Hypothalamus (tissue), 51 donors: ENCODE measurements at places on chromosomes 13 and 19.

GRCh38 chr13:20377720-20378119 lies 145.6 kb upstream of the GJB6 start:
- DNase-seq: no peak

GRCh38 chr19:40217934-40218890 lies at the start of gene TTC9B:
Gene TTC9B (minus strand): TSS chr19:40218384. CDS start chr19:40218381, 3 bp downstream.
- DNase-seq: peak; percentile 59

- DNase-seq: no peak
These were observed 13.4 kb downstream of the PPP6R1 start for GRCh38 chr19:55245236-55245904.

- DNase-seq: no peak
These were observed 88.2 kb upstream of the GPR183 start for GRCh38 chr13:99395436-99395835.

GRCh38 chr13:51945149-51945548 lies 66.1 kb downstream of the ATP7B start:
- no peak for DNase-seq

DNA sequence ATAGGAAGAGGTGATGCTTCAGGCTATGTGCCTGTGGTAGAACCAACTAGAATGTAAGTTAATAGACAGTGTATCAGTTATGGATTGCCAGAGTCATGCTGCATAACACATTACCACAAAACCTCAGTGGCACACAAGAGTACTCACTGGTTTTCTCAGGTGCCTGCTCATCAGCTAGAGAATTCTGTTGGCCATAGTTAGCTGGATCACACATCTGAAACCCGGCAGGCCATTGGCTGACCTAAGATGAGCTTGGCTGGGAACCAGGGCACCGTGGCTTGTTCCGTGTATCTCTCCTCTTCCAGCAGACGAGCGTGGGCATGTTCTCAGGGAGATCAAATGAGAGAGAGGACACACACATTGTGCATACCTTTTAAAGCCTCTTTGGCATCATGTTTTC lies 76.7 kb downstream of the TEX26 start:
- DNase-seq: no peak

- DNase-seq: no peak
These were observed 2.9 kb downstream of the ANKRD27 start for GRCh38 chr19:32671883-32672593.
